NCI-H774 (cell line): ENCODE measurements at places on chromosomes 13 and 19.

- DNase-seq = no peak
These were observed 2.7 kb upstream of the RUBCNL start for GRCh38 chr13:46389457-46390451.

DNA sequence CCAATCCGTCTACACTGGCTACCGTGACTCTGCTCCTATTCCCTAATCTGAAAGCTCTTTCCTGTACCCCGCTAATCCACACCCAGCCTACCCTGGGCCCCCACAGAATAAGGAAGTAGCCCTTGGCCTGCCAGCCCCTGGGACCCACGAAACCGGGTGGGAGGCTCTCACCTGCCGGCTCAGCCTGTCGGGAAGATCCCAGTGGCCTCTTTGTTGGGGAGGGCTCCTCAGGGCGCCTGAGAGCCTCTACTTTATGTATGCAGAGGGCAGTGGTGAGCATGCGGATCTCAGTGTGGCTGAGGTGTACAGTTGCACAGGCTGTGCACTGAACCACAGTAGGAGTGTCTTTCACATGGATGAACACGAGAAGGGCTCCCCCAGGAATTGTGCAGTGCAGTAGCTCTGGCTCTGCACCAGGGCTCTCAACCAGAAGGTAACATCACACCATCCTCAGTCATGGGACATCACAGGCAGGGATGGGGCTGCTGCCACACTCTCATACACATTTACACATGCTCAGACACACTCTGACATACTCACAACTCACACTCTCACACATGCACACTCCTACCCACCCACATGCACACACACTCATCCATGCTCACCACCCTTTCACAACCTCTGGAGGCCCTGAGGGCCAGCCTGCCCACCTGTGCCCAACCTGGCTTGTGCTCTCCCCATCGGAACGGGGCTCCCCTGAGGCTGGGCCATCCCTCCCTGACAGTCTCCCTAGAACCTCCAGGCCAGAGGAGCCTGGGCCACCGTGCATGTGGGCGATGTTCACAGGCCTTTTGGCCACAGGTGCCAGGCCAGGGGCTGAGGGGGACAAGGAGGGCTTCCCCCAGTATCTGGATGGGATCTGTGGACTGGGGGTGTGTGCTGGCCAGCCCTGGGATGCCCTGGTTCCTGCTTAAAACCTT lies 135.0 kb downstream of the URI1 start:
- DNase-seq = no peak

GRCh38 chr13:88617176-88617575 lies 946.0 kb downstream of the SLITRK5 start:
- DNase-seq = no peak

- no peak for DNase-seq
These were observed 1925.8 kb upstream of the PRR20A start for GRCh38 chr13:55214841-55215345.

- no peak for DNase-seq
These were observed 79.6 kb upstream of the POMP start for GRCh38 chr13:28579322-28579721.

DNA sequence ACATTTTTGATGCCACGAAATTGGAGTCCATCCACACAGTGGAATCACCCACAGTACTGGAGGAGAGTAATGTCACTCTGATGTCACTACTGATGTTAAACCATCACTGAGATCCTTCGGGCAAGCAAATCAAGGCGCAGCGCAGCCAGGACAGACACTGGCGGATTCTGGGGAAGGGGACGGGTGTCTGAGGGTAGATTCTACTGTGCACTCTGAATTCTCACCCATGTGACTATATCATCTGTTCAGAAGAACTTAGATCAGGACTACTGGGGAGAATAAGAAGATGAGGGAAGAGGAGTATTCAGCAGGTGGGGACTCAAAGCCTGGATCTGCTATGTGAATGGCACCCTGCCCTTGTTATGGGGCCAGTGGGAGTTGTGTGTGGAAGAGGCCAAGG lies 12.6 kb upstream of the SIGLEC6 start:
- no peak for DNase-seq

DNA sequence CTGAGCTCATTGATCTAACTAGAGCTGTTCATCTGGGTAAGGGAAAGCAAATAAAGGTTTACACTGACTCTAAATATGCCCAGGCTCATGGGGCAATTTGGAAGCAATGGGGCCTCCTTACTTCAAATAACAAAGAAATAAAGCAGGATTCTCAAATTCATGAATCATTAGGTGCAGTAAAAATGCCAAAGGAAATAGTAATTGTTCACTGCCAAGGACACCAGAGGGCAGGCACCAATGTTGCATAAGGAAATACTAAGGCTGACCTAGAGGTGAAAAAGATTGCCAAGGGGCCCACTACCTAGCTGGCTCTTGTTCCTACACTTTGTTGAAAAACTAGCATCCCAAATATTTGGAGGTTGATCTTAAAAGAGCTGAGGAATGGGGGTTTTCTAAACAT lies 1686.7 kb upstream of the MIR17HG start:
- DNase-seq = no peak

GRCh38 chr13:37929308-37929707 lies 59.7 kb upstream of the TRPC4 start:
- DNase-seq = no peak

DNA sequence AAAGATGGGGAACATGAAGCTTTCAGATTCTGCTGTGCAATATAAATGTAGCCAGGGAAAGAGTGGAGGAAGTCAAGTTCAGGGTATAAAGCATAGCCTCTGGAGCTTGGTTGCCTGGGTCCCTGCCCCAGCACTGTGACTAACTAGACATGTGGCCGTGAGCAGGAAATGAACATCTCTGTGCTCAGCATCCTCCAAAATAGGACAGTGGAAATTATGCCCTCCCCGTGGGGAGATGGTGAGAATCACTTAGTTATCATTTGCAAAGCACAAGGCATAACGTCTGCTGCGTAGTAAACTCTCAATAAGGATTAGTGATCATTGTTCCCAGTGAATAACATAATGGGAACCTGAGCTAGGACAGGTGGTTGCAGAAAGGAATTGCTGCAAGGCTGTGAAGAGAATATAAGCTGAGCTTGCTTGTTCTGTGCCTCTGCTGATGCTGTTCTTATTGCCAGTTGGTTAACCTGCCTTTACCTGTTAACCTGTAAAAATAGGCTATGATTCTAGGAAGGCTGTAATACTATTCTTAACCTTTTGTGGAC lies 441.0 kb downstream of the COG6 start:
- no peak for DNase-seq

DNA sequence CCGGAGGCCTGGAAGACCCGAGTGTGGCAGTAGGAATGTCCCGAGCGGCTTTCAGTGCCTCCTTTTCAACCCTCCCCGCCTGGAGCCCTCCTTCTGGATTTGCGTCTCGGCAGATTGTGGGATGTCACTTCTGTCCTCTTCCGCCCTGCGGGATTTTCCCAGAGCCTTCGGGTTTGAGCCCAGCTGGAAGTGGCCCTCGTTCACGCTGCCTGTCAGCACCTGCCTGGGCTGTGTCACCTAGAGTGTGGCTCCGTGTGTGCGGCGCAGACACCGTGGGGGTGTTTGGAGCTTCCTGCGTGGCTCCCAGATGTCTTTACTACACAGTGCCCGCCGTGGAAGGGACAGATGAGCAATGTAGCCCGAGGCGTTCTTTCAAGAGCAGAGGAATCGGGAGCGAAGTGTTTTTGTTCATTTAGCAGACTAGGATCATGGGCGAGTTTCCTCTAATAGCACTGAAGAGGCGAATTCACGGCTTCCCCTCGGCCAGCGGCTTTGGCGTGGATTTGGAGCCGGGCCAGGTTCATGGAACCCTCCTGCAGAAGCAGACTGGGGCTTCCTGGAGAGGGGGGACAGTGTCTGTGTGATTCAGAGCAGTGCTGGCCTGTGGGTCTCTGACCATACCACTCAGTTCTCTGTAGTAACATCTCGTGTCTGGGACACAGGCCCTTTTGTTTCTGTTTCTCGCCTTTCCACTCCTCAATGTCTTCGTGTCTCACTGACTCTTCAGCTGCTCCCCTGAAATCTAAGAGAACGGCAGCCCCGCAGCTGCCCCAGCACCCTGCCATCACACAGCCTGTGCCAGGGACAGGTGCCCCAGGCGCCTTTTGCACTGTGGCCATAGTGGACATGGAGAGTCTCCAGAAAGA lies 68.0 kb downstream of the KDM4B start:
- DNase-seq = no peak

DNA sequence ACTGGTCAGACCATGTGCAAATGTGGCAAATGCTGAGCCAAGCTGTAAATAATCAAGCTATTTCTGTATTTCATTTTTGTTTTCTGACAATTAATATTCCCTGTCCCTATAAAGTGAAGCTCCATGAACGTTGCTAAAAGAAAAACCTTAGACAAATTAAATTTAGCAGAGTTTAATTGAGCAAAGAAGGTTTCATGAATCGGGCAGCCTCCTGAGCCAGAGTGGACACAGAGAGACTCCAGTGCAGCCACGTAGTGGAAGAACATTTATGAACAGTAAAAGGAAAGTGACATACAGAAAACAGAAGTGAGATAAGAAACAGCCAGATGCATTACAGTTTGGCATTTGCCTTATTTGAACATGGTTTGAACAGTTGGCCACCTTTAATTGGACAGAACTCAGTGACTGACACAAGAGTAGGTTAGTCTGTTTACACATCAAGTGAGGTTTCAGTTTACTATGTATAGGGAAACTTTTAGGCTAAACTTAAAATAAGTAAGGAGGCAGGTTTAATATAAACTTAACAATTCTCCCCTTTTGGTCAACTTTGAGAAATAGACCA lies 69.7 kb downstream of the UFM1 start:
- DNase-seq = no peak

DNA sequence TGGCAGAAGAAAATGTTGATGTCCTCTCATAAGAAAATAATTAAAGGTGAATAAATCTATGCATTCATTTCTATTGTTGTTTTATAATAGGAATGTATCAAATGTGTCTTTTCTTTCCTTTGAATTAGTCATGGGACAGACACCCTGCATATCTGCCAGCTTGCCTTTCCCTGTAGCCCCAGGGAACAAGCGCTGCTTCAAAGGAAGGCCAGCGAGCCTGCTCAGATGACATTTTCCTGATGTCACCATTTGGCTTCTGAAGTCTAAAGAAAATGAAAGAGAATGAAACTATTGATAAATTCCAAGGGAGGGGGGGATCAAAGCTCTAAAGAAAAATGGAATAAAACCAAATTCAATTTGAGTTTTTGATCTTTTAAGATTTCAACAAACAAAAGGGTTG lies 574.8 kb downstream of the IRS2 start:
- no peak for DNase-seq

GRCh38 chr13:111327730-111328573 lies 7.5 kb downstream of the TEX29 start:
- no peak for DNase-seq

GRCh38 chr13:31067416-31068118 lies 94.1 kb downstream of the HSPH1 start:
- DNase-seq = no peak

DNA sequence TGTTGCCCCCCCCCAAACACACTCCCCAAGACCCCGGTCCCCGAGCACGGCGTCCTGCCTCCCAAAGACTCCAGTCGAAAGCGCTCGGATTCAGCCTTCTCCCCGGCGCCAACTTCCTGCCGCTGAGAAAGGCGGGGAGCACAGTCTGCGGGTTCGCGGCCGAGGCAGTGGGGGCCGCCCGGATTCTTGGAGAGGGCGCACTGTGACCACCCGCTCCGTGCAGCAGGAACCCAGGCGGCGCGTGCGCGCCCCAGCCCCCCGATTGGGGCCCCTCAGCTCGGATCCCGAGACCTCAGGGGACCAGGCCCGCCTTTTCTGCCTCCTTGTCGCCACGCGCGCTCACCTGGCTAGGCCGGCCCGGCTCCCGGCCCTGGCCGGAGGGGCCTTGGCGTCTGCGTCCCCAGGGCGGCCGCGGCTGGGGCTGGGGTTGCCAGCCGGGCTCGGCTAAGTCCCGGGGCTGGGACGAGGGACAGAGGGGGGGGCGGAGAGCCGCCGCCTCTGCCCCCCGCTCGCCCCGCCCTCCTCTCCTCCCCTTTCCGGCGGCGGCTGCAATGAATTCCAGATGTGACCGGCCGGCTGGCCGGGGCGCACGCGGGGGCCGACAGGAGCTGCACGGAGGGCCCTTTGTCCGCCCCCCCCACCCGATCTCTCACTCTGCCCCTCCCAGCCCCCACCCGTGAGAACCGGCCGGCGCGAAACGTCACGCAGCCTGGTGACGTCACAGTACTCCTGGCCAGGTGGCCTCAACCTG lies at the start of gene S1PR2:
TSS of gene S1PR2 (minus strand) at position 471 of the 751 bp plus-strand sequence. CDS start 6,426 bp downstream, outside the sequence.
- DNase-seq = peak; percentile 72

- no peak for DNase-seq
These were observed 203.6 kb downstream of the DACH1 start for GRCh38 chr13:71663431-71663830.

DNA sequence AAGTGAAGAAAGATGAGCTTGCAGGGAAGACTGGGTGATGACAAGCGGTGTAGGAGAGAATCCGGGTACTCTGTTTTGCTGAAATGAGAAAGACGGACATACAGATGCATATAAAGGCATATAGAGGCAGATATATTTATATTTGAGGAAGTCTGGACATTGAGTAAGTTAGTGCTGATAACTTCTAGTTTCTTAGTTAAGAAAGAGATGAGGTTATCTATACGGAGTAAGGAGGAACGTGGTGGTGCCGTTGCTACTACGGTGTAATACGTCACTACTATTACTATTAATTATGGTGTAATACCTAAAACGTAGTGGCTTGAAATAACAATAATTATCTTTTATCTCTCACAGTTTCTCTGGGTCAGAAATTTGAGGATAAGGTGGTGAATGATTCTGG lies 9.8 kb upstream of the CPB2 start:
- DNase-seq = no peak

DNA sequence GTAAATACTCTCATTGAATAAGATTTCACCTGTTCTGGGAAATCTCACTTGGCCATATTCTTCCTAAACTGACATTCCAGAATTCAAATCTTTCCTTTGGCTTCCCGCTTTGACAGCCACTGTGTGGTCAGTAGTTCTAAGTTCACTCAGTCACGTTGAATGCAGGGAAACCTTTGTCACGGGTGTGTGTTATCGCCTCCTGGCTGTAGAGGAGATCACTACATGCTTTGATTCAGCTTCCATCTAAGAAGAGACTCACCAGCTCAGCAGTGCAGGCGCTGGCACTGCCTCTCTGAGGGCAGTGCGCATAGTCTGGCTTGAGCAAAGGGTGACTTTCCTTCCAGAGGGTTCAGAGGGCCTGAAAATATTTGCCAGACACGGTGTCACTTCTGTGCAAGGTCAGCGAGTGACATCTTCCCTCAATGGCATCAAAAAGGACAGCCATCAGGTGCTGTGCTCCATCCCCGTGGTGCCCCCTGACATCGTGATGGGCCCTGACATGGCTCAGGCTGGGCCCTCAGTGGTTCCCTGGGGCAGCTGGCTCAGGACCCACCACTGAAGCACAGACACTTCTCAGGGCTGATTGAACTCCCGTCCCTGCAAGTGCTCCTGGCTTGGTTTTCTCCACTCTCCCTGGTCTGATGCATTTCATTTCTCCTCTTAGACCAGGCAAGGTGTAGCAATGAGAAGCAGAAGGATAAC lies 635.4 kb upstream of the ARGLU1 start:
- DNase-seq = no peak

- no peak for DNase-seq
These were observed 391.7 kb upstream of the HTR2A start for GRCh38 chr13:47288546-47288945.
